Activated CD8-positive, alpha-beta memory T cell treated with anti-CD3 and anti-CD28 coated beads for 1 hour (primary cell): ENCODE measurements at places on chromosomes 7 and 10.

GRCh38 chr10:83978681-83979383, 160.5 kb upstream of the GHITM start:
- DNase-seq, result no peak

DNA sequence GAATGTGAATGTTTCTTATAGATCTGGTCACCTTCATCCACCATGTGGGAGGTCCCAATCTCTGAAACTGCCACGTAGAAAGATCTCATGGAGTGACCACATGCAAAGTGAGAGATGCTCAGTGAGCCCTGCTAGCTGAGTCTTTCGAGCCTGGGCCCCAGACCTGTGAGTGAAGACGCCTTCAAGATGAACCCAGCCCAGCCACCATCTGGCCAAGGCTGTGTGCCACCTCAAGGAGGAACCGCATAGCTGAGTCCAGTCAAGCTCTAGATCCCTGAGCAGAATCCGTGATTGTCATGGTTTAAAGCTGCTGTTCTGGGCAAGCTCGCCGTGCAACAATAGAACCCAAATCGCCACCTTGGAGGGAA, 20.2 kb upstream of the PPIF start:
- no peak for DNase-seq

GRCh38 chr10:51001587-51001986, 72.7 kb upstream of the PRKG1 start:
- DNase-seq, result no peak

- DNase-seq, result no peak
These were observed 95.2 kb upstream of the JCAD start for GRCh38 chr10:30154561-30154960.

- DNase-seq, result no peak
These were observed 819 bp upstream of the TRIM4 start for GRCh38 chr7:99920149-99920548.

- DNase-seq, result no peak
These were observed 222.9 kb upstream of the PITRM1 start for GRCh38 chr10:3395458-3395861.

DNA sequence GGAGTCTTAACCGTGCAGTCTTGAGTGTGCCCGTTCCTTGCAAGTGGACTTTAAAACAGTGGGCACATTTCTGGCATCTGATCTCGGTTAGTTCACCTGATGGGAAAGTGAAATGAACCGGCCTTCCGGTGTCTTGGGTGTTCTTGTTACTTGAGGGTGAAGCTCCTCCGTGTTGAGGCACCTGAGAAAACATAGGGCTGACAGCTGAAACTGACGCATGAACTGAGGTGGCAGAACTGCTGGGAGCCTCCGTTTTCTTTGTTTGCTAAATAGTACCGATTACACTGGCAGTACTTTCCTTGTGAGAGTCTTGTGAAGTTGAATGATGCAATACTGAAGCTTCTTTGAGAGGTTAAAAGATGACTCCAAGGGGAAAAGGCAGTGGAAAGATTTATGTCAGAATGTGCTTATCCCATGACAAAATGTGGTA, 62.8 kb upstream of the SAMD8 start:
- no peak for DNase-seq

DNA sequence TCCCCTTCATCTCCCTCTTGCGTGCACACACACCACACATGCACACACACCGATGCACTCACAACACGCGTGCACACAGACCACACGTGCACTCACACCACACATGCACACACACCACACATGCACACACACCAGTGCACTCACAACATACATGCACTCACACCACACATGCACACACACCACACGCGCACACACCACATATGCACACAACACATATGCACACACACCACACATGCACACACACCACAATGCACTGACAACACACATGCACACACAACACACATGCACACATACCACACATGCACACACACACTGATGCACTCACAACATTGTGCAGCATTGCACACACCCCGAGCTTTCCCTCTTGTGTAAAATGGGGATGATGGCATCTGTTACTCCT, 68.1 kb downstream of the TRRAP start:
- DNase-seq, result no peak

GRCh38 chr7:115040057-115040456, 118.2 kb downstream of the MDFIC start:
- DNase-seq, result no peak

- DNase-seq, result no peak
These were observed 43.4 kb downstream of the MYOF start for GRCh38 chr10:93438613-93439253.

DNA sequence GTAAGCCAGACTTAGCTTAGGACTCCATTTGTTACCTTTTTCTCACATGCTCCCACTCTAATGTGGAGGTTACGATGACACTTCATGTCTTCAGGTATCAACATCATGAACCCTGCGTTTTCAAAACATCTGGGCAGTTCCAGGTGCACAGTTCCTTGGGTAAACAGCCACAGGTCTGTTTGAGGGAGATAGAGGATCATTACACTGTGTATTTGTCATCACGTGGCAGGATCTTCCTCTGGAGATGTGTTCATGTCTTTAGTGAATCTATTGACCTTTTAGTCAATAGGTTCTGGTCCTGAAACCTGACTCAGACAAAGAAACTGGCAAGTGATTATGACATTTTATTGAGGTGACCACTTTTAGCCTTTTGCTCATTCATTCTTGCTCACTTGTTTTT, 145.5 kb downstream of the ANKRD7 start:
- no peak for DNase-seq

DNA sequence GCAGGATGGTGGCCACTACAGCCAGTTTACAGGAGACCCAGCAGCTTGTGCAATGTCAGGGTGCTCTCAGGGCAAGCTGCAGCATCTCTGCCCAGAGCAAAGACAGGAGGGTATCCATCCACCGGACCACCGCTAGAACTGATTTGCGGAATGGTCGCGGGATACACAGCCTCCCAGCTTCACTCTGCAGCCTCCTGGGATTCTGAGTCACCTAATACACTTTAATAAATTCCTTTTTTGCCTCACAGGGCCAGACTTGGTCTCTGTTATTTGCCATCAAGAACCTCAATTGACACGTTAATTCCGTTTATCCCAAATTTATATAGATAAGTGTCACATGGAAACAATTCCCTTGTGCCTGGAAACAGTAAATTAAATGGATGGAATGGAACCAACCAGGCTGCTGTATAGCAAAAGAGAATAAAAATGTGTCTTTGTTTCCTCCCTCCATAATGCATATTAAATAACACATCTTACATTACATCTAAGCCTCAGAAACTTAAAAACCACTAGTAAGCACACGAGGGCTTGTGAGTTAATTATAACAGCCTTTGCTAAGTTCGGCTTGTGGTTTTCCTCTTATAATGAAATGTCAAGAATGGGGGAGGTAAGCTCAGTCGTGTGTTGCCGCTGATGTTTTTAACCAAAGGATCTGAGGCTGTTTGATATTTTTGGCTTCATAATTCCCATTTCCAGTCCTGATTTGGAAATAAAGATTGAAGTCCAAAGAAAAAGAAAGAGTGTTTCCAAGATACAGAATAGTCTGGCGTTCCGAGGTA, 52.1 kb downstream of the ADRB1 start:
- no peak for DNase-seq

DNA sequence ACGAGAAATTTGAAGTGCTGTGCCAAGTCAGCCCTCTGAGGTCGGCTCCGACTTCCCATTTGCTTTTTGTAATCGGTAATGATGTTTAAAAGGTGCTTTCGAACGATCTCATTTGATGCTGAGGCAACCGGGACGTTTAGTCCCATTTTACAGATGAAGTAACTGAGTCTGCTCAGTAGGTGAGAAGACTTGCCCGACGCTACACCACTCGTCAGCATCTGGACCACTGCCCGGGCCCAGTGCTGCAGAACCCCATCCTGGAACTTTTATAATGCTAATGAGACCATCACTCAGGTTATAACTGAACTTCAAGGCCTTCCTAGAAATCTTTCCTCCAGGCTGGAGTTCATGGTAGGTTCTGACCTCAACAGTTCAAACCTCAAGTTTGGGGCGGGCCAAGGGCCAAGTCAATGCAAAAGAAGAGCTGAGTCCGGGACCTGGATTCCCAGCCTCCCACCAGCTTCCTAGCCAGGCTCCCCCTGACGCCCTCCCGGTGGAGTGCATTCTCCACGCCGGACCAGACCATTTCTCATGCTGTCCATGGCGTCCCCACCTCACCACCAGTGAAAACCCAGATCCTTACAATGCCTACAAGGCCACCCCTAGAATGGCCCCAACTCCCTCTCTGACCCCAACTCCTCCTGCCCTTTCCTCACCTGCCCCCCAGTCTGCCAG, 699 bp upstream of the PDLIM1 start:
- DNase-seq, result no peak

DNA sequence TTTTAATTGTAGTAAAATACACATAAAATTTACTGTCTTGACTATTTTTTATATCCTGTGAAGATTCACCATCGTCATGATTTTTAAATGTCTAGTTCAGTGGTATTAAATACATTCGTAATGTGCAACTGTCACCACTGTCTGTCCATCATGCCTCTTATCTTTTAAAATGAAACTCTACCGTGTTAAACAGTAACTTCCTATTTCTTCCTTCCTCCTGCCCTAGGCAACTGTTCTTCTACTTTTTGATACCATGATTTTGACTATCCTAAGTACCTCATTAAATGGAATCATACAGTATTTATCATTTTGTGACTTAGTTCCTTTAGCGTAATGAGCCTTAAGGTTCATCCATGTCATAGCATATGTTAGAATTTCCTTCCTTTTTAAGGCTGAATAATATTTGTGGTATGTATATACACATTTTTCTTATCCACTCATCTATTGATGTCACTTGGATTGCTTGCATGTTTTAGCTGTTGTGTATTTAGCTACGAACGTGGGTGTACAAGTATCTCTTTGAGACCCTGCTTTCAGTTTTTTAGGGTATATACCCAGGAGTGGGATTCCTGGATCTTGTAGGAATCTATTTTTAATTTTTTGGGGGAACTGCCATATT, 13.5 kb downstream of the SLK start:
- DNase-seq, result no peak

DNA sequence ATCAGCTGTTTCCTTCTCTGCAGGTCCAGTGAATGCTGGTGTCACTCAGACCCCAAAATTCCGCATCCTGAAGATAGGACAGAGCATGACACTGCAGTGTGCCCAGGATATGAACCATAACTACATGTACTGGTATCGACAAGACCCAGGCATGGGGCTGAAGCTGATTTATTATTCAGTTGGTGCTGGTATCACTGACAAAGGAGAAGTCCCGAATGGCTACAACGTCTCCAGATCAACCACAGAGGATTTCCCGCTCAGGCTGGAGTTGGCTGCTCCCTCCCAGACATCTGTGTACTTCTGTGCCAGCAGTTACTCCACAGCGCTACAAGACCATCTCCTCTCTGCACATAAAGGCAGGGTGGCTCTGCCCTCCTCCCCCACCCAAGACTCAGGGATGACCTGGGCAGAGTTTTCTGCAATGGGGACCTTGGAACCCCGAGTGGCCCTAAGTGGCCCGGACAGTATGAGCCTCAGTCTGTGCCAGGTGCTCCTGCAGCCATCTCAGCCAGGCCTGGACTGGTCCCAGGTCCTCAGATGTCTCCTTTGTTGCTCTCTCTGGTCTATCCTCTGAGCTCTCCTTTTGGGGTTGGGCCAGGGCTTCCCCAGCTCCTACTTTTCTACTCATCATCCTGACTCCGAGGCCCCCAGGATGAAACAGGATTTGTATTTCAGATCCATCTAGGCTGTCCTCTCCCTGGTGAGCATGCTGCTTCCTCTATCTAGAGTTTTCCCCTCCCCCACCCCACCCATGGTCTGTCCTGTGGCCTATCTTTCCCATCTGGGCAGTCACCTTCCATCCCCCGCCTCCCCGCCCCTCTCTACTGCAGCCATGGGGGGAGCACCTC, 212.1 kb upstream of the PRSS58 start:
- no peak for DNase-seq

DNA sequence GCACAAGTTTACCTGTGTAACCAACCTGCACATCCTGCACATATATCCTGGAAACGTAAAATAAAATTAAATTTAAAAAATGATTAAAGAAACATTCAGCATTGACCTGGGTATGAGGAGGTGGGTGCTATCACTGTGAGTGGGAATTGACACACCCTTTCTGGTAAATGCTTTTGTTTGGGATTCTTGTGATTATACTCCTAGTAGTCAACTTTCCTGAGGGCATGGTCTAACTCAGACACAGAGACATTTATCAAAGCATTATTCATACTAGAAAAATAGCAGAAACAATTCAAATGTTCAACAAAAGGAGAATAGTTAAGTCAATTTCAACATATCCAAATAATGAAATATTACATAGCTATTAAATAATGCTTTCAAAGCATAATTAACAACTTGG, 44.2 kb downstream of the CNNM2 start:
- DNase-seq, result no peak

DNA sequence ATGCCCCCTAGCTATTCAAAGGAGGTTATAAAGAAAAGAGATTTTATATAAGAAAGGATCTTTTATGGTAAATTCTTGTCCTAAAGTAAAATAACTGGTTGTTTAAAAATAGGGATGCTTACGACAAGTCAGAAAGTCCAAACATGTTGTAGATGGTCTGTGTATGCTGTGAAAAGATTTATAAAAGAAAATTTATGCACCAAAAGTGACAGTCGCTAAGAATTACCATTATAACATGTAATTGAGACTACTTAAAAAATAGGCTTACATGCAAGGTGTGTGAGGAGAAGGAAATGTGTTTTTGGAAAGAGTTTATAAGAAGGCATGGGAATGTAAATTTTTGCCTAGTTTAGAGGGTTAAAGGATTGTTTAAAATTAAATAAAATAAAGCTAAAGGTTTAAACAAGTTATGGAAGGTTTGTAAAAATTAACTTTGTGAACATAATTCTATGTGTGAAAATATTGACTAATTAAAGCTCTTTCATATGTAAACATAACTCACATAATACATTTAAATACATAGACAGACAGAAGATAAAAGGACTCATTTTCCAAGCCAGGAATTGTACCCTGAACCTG, 118.5 kb downstream of the LYZL1 start:
- no peak for DNase-seq

- DNase-seq, result no peak
These were observed 340.6 kb upstream of the NRP1 start for GRCh38 chr10:33674986-33675599.

DNA sequence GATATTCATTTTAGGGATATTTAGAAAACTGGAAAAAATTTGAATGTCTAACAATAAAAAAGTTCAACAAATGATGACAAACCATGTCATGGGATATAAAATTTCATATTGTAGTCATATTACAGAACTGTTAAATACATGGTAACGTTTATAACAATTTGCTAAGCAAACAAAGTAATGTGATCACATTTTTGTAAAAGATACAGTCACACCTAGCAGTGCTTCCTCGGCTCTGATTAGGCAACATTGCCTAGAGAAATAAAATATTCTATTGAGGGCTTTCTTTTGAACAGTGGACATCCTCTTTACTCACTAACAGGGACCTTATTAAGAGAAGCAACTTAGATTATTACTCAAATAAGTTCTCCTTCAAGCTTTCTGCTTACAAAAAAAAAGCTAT, 605.5 kb downstream of the GATA3 start:
- DNase-seq, result no peak

DNA sequence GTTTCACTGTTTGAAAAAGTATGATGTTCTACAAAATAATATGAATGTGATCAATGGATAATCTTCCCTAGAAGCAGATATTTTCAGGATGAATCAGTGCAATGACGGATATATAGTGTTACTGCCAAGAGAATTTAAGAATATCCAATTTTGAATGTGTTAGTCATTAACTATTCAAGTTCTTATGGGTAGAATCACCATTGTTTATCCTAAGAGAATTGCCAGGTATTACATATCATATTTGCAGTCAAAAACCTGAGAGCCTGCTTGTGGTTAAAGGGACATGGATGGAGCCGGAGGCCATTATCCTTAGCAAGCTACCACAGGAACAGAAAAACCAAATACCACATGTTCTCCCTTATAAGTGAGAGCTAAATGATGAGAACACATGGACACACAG, 26.9 kb downstream of the AHR start:
- no peak for DNase-seq
